ENCODE measurements at places on chromosomes 7 and 10.

- no peak for DNase-seq
Measured at GRCh38 chr7:132993377-132994013, 88.4 kb downstream of the CHCHD3 start.

DNA sequence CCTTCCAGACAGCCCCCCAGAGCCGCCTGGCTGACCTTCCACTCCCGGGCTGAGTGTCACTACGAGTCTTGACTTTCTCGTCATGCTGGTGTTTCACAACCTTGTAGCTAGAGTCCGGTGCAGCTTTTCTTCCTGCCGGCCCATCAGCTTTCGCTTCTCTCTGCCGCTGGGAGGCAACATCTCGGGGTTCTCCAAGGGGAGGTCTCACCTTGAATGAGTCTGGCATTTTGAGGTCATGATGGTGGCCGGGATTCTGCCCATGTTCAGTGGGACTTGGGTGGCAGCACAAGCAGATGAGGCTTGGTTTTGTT is 285.2 kb downstream of the CAMK1D start:
- DNase-seq, result no peak

GRCh38 chr10:44132361-44133289 is 252.3 kb downstream of the CXCL12 start:
- no peak for DNase-seq

DNA sequence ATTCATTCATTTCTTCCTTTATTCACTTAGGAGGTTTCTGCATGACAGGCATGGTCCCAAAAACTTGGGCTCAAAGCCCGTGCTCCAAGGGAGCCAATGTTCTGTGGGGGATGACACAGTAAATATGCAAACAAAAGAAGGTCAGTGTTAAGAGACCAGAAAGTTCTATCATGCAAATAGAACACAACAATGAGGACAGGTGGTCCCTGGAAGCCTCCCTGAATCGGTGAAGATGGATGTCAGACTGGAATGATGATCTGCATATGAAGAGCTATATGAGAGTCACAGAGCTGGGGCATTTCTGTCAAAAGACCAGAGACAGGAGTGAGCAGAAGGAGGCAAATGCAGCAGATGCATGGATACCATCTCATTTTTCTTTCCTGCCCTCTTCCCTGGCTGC is 129.0 kb downstream of the ABCA13 start:
- no peak for DNase-seq

DNA sequence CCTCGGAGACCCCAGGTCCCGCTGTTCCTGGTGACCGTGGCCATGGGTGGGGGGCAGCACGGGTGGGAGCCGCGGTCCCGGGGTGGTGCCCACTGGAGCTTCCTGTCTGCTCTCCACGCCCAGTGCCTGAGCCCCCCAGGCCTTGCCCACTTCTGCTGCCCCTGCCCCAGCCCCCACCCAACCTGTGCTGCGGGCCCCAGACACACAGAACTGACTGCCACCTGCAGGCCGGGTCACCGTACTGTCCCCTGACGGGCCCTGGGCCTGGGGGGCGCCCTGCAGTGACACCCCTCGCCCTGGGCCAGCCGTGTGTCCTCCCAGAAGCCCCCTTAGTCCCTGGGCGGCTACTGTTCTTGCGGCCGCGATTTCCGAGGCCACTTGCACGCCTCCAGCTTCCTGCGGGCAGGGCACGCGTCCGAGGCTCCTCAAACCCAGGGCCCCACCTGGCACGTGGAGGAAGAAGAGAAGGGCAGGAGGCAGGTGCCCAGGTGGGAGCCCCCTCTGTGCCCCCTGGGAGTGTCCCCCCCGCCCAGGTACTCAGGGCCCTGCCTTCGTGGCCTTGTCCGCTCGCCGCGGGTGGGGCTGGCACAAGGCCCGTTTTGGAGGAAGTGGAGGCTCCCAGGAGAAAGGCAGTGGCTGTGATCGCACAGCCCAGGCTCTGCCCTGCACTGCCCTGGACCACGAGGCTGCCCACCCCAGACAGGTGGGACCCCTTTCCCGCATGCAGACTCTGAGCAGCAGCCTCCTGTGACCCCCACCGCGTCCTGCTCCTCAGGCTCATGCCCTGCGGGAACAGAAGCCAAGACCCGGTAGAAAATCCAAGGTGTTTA is 10.4 kb downstream of the TMEM184A start:
- no peak for DNase-seq
